ENCODE measurements at places on chromosomes 16 and 17.

DNA sequence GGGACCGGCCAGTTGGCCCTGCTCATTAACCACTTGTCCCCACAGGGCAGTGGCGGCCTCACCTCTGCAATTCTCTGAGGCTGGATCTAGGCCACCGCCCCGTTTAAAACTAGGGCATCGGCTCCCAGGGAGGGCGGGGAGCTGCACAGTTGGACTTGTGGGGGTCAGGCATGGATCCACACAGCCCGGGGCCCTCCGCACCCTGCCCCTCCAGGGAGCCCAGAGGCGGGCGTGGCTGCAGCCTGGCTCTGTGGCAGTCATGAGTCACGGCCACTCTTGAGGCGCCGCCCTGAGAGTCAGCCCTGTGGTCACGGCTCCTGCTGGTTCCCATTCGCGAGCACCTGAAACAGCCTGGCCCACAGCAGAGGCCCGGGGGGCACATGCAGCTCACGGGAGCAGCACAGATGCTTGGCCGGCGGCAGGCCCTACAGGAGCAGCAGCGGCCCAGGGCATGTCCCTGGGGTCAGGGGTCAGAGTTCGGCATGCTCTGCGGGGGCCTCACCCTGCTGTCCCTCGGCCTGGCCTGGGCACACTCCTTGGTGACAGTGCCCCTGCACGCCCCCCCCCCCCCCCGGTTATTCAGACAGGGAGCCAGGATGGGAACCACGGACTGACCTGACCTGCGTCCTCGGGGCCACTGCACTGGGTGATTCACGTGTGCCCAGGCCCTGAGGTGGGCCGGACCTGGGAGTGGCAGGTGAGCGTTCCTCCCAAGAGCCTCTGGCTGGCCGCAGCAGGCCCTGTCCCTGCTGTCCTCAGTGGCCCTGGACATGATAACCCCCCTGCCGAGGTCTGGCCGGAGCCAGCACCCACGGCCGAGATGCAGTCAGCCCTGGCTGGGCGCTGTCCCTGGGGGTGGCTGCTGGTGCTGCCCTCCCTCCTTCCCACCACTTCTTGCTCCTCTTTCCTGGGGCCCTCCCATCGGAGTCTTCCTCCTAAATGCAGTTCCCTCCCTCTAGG is 8.2 kb downstream of the CAPN15 start:
- no peak for DNase-seq

GRCh38 chr17:4560421-4560820 is at the start of gene GGT6:
Gene GGT6, minus strand, starts transcription at chr17:4560577. Its CDS starts 56 bp downstream, at chr17:4560521.
- DNase-seq: no peak

- no peak for DNase-seq
Observed at GRCh38 chr17:66171692-66172091, 20.2 kb downstream of the CEP112 start.

GRCh38 chr16:83550183-83550569 is 257.6 kb upstream of the HSBP1 start:
- no peak for DNase-seq

DNA sequence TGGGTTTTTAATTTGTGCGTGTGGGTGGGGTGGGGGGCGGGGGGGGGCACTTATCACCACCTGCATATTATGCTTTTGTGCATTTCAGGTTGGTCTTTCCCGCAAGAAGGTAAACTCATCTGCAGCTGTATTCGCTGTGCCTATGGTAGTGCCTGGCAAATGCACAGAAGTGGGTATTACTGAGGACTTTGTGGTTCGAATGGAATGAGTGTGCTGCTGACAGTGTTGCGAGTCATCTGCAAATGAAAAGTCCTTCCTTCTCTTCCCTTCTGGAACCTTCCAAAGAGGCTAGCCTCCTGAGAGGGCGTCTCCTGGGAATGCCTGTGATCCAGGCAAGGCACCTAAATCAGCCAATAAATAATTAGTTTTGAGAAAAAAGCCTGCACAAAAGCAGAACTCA is 532.9 kb downstream of the MAF start:
- no peak for DNase-seq

- DNase-seq: no peak
Observed at GRCh38 chr17:72977771-72978417, 114.6 kb downstream of the SLC39A11 start.

GRCh38 chr17:59230764-59231163 is 10.5 kb downstream of the GDPD1 start:
- DNase-seq: no peak
